ENCODE measurements at places on chromosomes 3 and 15.

DNA sequence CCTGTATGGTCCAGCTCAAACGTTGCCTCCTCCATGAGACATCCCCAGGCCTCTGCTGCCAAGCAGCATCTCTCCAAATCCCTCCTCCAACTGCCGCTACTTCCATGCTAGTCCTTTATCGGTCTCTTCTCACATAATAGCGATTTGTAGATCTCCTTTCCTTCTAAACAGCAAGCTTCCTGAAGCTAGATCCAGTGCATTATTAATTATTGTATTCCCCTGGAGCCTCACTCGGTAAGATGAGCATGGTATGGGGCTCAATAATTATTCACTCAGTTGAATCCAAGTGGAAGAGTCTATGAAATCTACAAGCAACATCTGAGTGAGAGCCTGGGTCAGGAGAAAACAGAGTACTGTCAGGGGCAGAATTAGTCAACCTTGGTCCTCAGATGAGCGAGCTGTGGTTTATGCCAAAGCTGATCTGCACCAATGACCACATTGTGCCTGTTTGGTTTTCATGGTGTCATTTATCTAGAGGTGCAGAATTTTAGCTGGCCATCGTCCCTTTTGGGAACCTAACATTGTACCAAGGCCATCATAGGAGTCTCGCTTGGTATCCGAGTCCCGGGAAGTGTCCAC lies 93.8 kb upstream of the UBE2E1 start:
- DNase-seq = no peak

DNA sequence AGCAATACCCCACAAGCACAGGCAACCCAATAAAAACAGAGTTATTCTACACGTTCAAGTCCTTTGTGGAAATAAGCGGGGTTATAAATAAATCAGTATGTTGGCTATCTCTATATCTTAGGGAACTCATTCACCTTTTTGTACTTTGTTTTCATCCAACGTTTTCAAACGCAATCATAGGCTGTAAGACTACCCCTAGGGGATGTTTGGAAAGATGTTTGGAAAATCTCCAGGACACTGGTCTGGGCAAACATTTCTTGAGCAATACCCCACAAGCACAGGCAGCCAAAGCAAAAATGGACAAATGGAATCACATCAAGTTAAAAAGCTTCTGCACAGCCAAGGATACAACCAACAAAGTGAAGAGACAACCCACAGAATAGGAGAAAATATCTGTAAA lies 70.1 kb downstream of the CLDN11 start:
- DNase-seq = peak; percentile 71

GRCh38 chr3:131821191-131821762 lies 213.5 kb downstream of the CPNE4 start:
- no peak for DNase-seq

- DNase-seq = no peak
These were observed 140.6 kb downstream of the RBPMS2 start for GRCh38 chr15:64634576-64635498.

DNA sequence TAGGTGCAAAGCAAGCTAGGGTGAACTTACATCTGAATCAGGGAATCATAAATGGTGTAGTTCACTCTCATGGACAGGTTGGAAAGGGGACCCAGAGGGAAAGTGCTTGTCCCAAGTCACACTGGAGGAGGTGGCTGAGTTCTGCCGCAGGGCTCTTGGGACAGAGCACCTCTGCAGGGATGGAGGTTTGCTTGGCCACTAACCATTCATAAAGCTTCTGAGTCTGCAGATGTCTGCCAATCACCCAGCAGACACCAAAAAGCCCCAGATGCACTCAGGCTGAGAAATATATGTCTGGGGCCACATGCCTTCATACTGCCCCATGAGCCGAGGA lies 17.9 kb upstream of the RTP2 start:
- no peak for DNase-seq

GRCh38 chr3:72068621-72069020 lies 283.7 kb upstream of the PROK2 start:
- DNase-seq = no peak

- no peak for DNase-seq
These were observed 950.2 kb upstream of the CADM2 start for GRCh38 chr3:84008623-84009022.

- DNase-seq = no peak
These were observed 266.9 kb downstream of the OCA2 start for GRCh38 chr15:27832237-27832596.

DNA sequence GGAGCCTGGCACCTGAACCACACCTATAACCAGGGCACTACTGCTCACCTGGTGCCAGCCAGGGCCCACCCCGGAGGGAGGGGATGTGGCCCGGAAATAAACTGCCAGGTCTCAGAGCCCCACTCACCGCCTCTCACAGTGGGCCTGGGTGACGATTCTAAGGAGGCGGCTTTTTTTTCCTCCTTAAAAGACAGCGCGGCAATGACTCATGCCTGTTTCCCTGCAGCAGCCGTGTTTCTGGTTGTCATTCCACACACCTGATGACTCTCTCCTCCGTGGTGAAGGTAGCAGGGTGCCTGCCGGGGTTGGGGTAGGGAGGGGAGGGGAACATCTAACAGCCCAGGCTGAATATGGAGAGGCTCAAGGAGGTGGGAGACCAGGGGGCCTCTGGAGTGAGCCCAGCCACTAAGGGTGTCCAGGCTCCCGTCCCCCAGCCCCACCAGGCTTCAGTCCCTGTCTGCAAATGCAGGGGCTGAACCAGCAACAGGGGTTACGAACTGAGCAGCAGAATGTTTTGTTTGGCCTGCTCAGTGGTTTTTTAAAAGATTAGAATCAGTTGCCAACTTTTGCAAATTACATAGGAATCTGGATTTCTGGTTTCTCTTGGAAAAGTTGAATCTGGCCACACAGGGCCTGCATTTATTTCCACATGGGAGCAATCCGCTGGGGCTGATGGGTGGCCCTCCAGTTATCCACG lies 127.3 kb upstream of the LINGO1 start:
- DNase-seq = no peak

- no peak for DNase-seq
These were observed 15.8 kb downstream of the TCF12 start for GRCh38 chr15:56934269-56934668.
